Stimulated activated CD4-positive, alpha-beta T cell treated with anti-CD3 and anti-CD28 coated beads, Interleukin-15, amount 100 ng/mL, for 1 hour (primary cell): ENCODE measurements at places on chromosomes 3 and 15.

- DNase-seq = no peak
Measured at GRCh38 chr15:99580076-99580475, 14.3 kb downstream of the MEF2A start.

- DNase-seq = no peak
Measured at GRCh38 chr15:33137101-33137500, 57.4 kb downstream of the FMN1 start.

DNA sequence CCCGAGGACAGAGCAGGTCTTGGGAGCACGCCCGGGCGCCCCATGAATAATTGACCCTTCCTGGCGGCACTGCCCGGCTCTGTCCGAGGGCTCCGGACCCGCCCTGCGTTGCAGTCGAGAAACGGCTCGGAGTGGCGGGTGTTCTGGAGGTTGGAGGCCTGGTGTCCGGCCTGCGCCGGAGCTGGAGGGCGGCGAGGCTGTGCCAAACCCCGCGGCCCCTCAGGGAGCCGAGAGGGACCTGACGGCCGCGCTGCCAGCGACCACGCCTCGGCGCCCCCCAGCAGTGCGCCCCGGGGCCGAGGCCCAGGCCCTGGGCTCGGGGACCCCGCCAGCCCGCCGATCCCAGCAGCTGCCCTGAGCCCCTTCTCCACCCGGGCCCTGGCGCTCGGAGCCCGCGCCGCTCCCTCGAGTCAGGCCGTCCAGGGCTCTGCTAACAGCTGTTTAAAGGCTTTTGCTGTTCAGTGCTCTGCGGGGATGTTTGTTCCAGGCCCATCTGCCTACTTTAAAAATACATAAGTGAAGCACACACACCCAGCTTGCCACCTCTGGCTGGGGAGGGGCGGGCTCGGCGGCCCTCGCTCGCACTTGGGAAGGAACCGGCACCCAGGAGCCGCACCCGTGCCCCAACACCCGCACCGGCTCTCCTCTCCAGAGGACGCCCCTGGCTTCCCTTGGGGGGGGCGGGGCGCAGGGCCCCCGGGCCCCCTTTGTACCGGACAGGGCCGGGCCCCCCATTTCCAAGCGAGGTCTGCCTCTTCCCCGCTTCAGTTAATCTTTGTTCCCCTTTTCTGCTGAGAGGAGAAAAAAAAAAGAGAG is 730 bp upstream of the ZNF710 start:
- DNase-seq = no peak

DNA sequence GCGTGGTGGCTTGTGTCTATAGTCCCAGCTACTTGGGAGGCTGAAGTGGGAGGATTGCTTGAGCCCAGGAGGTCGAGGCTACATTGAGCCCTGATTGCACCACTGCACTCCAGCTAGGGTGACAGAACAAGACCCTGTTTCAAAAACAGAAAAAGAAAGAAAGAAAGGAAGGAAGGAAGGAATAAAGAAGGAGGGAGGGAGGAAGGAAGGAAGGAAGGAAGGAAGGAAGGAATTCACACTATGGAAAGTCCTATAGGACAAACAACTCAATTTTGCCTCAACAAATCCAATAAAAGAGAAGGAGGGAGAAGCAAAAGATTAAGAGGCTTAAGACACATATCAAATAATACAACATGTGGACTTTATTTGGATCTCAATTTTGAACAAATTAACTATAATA is 16.5 kb upstream of the TCF12 start:
- DNase-seq = no peak

GRCh38 chr3:186929186-186929585 is 1.1 kb upstream of the ST6GAL1 start:
- DNase-seq = no peak

GRCh38 chr3:81864272-81864671 is 102.8 kb upstream of the GBE1 start:
- DNase-seq = no peak

- DNase-seq = no peak
Measured at GRCh38 chr3:187795207-187795960, 50.1 kb upstream of the BCL6 start.

GRCh38 chr3:179418610-179419009 is 32.7 kb downstream of the GNB4 start:
- no peak for DNase-seq
